Sciatic nerve (tissue), 2 donors: ENCODE measurements at places on chromosomes 7 and 10.

DNA sequence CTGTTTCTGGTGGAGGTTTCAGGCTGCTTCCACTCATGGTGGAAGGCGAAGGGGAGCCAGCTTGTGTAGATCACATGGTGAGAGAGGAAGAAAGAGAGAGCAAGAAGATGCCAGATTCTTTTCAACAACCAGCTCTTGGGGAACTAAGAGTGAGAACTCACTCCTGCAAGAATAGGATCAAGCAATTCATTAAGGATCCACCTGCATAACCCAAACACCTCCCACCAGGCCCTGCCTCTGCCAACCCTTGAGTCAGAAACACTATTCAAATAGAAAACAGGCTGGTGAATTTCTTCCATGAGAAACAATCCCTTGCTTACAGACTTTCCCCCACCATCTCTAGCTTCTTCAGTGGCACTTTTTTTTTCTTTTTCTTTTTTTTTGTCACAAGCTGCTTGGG, 317.2 kb downstream of the GPR158 start:
- DNase-seq: no peak

DNA sequence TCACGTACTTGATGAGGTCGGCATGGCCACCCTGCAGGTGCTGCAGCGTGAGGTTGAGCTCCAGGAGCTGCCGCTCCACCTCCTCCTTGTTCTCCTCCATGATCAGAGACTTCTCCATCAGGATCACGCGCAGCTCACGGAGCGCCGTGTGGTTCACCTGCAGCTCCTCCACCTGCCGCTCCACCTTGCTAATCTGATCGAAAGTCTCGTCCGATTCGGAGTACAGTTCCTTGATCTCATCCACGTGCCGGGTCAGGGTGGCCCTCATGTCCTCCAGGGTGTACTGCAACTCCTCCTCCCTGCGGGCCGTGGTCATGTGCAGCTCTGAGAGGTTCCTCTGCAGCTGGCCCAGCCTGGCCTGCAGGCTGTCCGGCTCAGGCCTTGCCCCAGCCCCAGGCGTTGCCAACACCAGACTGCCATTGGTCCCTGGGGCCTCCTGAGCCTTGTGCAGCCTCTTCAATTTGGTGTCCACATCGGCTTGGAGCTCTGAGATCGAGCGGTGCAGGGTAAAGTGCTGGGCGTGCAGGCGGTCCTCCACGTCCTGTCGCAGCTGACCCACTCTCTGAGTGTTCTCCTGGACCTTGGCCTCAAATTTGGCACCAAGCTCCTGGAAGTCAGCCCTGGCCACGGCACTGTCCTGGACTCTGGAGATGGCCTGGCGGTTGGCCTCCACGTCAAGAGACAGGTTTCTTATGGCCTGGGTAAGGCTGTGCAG, 13.9 kb downstream of the MMRN2 start:
- no peak for DNase-seq

- DNase-seq: no peak
Measured at GRCh38 chr7:15389073-15389472, 172.7 kb downstream of the AGMO start.

- peak; percentile 91 for DNase-seq
Measured at GRCh38 chr7:117119192-117119924, 166.1 kb downstream of the ST7 start.

DNA sequence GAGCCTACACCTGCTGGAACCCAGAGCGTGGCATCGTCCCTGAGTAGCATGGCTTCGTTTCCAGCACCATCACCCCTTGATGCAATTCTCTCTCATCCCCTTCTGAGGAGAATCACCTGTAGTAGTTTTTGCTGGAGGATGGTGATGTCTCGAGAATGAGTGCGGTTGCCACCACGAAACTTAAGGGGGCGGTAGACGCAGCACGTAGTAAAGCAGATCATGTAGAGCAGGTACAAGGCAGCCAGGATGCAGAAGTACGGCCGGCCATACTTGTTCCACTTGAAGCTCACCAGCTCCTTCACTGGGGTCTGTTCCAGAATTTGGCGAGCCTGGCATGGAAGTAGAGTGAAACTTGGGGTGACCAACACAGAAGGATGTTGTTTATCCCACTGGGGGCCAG, 8.1 kb downstream of the TRPV5 start:
- DNase-seq: no peak

GRCh38 chr7:149226840-149227494, 12.5 kb upstream of the ZNF212 start:
- no peak for DNase-seq

DNA sequence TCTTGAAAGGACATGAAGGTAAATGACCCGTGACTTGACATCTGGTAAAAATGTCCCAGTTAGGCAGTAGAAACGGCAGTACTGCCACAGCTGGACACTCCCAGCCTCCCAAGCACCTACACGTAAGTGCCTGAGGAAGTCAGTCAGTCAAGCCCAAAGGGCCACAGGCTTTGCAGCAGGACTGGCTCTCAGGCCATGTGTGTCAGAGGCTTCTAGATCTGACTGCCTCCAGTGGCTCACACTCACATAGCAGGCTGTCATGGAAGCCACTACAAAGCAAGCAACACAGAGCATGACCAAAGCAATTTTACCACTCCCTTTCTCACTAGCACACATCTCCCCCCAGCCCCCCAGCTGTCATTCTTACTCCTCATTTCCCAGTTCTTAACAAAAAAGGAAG, 17.8 kb upstream of the CCNJ start:
- no peak for DNase-seq

DNA sequence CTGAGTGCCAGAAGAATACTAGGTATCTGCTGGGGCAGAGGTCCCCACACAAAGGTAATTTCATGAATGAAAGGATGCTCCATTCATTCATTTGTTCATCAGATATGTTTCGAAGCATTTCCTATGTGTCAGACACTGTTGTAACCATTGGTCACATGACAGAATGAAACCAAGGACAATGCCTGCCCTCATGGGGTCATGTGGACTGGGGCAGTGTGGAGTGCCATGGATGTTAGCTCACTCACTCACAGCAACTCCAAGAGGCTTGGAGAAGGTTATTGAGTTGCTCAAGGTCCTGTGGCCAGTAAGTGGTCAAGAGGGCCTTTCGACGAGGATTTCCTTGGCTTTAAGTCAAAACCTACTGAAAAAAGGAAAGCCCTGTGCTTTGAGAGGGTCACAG, 223.5 kb downstream of the ARHGAP12 start:
- no peak for DNase-seq

- no peak for DNase-seq
Measured at GRCh38 chr10:76195654-76196390, 764.4 kb downstream of the LRMDA start.

DNA sequence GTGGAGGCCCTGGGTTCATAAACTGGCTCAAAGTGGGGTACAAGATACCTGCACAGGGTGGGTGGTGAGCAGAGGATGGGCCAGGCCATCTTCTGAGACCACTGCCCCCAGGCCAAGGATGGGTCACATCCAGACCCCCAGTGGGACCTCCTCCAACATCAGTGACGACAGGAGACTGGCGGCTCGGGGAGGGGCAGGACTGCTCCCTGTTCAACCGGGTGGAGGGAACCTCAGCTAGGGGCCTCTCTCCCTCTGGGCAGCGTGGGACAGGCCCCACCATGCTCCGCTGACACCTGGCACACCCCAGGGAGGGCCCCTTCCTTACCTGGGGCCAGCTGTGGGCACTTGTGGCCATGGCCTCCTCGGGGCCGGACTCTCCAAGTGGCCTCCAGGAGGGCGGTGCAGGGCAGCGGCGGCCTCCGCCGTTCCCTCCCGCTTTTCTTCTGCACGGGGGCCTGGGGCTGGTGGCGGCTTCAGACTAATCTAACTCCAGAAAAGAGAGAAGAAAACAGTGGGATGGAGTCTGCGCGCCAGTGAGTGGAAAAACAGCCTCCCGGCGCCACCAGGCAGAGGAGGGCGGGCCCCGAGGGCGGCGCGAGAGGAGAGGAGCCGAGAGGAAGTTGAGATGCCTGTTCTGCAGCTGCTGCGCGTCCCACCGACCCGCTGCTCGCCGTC, at the start of gene CALHM2:
TSS of gene CALHM2 (minus strand) at position 540 of the 675 bp plus-strand sequence. CDS start 2,429 bp downstream, outside the sequence.
- DNase-seq: peak; percentile 84

- no peak for DNase-seq
Measured at GRCh38 chr7:74627661-74628411, 29.7 kb upstream of the GTF2I start.

DNA sequence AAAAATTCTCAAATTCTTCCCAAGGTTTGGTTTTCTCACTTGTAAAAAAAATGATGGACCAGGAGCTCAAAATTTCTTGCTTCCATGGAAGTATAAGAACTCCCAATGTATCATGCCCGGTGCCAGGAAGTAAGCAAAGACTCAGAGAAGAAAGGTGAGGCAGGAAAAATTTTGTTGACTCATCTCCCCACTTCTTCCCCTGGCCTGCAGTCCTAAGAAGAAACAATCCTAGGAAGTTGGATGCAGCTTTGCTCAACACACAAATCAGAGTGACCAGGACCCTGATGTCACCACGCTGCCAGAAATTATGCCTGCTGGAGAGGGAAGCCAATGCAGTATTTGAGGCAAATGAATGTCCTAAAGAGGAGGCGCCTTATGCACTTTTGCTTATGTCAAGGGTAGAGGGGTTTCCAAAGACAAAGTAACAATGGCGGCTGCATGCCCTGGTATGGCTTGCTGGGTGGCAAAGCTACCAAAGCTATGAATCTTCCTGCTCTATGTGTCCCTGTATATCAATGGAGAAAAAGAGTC, 163.6 kb downstream of the NEURL1 start:
- no peak for DNase-seq

GRCh38 chr10:81871558-81871957, 3.4 kb upstream of the NRG3 start:
- DNase-seq: no peak

- DNase-seq: no peak
Measured at GRCh38 chr10:132562177-132562915, 24.8 kb downstream of the INPP5A start.

DNA sequence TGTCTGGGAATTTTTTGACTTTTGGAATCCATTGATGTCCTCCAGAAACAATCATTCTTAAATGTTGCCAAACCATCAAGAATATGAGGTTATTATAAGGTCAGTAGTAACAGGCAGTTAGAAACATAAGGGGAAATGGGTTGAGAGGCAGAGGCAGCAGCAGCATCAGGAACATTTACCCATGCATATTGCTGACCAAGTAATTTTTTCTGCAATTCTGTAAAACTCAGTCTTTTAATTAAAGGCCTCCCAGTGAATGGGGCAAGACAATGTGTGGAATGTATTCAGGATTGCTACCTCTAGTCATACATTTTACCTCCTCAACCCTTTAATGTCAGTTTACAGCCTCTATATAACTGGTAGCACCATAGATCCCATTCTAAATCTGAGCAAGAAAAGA, 66.5 kb upstream of the SKAP2 start:
- no peak for DNase-seq

DNA sequence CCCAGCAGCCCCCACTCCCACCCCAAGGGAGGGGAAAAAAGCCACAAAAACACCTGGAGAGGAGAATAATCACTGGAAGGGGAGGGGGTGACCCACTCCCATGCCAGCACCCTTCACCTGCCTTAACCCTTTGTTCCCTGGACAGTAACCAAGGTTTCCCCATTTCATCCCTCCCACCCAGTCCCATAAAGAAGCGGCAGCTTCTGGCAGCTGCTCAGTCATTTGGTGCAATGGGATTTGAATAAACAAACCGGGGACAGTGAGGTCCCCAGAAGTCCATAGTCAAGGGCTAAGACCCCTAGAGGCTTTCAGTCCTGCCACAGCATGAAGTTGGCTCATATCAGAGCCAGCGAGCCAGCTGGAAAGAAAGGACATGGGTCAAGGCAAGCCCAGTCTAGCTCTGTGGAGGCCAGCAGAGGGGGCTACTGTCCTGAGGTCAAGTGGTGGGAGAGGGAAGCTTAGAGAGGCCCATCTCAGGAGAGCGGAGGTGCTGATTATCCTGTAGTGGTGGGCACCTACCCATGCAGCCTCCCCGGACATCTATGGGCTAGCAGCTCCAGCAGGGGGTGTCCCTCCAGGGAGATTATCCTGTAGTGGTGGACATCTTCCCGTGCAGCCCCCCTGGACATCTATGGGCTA, 58.9 kb upstream of the LBX1 start:
- no peak for DNase-seq

DNA sequence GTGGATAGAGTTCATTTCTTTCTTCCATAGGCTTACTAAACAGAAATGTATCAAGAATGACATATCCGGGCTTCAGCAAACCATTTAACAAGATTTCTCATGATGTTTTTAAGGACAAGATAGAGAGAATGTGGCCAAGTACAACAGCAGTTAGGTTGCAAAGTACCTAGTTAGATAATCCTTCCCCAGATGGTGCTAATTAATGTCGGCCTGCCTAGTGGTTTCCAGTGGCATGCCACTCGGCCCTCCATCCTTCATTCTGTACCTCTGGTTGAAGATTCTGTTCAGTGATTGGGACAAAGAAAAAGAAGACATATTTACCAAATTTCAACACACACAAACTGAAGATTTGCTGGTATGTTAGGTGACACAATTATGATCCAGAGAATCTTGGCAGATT, 212.1 kb downstream of the MACC1 start:
- no peak for DNase-seq

- no peak for DNase-seq
Measured at GRCh38 chr7:22724861-22725260, 2.1 kb upstream of the IL6 start.

GRCh38 chr10:5560817-5561703, 36.3 kb downstream of the CALML3 start:
- peak; percentile 30 for DNase-seq

DNA sequence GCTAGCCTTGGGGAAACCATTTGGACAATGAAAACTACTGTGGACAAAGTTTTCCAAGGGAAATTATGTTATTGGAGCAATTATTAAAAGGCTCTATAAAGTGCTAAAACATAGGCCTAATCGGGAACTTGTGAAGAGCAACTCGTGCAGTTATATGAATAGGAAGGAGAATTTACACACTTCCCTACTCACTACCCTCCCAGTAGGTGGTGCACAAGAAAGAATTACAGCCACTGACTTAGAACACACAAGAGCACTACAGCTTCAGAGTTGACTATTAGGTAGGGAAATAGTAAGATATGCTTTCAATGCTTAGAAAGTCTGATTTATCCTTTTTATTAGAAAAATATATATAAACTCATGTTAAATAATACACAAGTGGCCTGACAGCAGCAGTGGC, 47.2 kb downstream of the GSAP start:
- no peak for DNase-seq

GRCh38 chr7:73973091-73973490, 54.9 kb upstream of the ELN start:
- DNase-seq: peak; percentile 48

DNA sequence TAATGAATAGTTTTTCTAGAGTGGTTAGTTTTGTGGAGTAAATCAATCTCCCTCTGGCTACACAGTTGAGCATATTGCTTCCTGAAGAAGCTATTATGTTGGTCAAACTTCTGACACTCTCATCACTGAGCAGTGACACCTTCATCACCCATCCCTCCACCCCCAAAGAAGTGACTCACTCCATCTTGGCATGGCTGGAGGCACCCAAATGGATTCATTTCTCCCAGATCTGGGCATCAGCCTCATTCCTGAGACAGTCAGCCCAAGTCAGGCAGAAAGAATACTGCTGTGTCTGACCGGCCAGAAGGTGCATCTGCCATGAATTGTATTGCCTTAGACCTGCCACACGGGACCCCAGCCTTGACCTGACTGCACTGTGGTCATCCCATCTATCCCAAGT, 117.0 kb upstream of the HABP2 start:
- DNase-seq: no peak
